ENCODE measurements at places on chromosomes 13 and 19. TPM values are rescaled to one million over a fixed set of nuclear protein-coding genes. Genes with fewer than 3 reads are reported as not detected.

KANK3 gene
- total RNA-seq: 0.35 TPM

ZNF486 gene
- 9.6 TPM for total RNA-seq

- no peak for DNase-seq
Measured at GRCh38 chr19:18432275-18433014, 5.5 kb downstream of the ISYNA1 start.

GIPC3 gene
- total RNA-seq: not detected

DNA sequence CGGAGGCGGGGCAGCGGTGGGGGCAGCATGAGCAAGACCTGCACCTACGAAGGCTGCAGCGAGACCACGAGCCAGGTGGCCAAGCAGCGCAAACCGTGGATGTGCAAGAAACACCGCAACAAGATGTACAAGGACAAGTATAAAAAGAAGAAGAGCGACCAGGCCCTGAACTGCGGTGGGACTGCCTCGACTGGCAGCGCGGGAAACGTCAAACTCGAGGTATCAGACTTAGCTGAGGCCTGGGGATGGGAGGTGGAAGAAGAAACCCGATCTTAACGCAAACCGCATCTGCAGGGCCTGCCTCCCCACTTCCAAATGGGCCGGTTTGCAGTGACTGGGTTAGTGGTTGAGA, 693 bp downstream of the RFXAP start:
- DNase-seq: peak; percentile 9

DNA sequence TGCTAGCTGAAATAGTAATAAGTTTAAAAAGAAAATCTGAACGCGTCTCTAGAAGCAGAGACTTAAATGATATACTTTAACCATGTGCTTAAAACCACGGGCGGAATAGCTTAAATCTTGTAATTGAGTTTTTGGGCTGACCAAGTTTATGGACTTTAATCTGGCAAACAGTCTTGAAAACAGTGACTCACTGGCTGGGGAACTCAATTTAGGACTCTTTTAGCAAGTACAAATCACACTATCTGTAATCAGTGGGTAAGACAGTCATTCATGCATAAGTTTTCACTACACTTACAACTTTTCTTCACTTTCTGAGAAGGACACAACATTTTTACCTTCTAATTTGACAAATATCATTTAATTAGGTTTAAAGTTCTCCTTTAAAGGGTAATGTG, 26.8 kb downstream of the ZNF627 start:
- peak; percentile 19 for DNase-seq

DNA sequence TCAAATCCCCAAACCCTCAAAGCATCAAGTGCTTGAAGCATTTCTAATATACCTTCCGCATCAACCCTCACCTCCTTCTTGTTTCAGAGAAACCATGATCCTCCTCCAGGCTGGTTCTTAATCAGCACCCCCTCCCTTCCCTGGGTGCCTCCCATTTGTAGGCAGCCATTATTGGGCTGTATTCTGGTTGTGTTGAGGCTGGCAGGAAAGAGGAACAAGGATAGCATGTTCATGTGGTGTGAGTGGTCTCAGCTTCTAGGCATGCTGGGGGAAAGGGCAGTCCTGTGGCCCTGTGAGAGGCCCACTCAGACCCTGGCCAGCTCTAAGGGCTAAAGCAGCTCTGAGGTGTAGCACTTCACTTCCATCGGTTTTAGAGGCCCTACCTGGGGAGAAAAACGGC, 18.9 kb upstream of the TRIM13 start:
- no peak for DNase-seq

FCER2 gene
- not detected for total RNA-seq

- DNase-seq: peak; percentile 85
Measured at GRCh38 chr13:30577401-30577852, 40.3 kb upstream of the USPL1 start.

DNA sequence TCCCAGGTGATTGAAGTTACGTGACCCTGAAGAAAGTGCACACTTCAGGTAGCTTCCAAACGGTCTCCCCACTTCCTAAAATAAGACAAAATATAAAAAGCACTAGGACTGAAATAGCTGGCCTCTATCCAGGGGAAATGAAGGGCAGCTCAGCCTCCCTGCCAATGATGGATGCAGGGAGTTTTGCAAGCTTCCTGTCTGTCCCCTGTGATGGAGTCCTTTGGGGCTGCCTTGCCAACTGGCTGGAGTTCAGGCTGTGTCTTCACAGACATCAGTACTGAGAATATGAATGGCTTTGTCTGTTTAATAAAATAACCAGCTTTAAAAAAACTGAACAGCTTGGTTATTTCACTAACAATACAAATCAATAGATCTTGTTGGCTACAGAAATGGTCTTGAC, 101.4 kb upstream of the GPR12 start:
- no peak for DNase-seq

DNA sequence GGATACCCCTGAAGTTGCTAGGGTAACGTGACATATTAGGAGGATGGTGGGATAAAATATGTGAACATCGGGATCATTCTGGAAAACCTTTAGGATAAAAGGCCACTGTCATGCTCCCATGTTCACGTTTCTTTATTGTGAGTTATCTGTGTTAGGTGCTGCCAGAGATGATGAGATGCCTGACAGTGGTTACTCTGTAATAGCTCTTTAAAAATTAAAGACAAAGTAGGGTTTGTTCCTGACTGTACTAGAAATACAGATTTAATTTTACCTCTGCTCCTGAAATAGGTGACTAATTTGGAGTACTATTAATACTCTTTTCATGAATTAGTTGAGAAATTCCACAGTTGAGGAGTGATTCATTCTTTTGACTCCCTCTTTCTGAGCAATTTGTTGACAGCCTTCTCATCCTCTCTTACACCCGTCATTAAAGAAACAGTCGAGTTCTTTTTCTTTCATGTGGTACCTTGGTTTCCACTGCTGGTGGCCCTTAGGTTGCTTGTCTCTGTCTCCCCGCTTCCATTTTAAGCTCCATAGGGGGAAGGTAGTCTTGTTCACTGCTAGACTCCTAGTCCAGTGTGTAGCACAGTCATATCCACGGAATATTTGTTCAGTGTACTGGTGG, 28.4 kb downstream of the SAE1 start:
- peak; percentile 62 for DNase-seq

ZNF578 gene
- total RNA-seq: 1.1 TPM

GRCh38 chr19:18017275-18018083, 9.5 kb downstream of the ARRDC2 start:
- DNase-seq: no peak

DNA sequence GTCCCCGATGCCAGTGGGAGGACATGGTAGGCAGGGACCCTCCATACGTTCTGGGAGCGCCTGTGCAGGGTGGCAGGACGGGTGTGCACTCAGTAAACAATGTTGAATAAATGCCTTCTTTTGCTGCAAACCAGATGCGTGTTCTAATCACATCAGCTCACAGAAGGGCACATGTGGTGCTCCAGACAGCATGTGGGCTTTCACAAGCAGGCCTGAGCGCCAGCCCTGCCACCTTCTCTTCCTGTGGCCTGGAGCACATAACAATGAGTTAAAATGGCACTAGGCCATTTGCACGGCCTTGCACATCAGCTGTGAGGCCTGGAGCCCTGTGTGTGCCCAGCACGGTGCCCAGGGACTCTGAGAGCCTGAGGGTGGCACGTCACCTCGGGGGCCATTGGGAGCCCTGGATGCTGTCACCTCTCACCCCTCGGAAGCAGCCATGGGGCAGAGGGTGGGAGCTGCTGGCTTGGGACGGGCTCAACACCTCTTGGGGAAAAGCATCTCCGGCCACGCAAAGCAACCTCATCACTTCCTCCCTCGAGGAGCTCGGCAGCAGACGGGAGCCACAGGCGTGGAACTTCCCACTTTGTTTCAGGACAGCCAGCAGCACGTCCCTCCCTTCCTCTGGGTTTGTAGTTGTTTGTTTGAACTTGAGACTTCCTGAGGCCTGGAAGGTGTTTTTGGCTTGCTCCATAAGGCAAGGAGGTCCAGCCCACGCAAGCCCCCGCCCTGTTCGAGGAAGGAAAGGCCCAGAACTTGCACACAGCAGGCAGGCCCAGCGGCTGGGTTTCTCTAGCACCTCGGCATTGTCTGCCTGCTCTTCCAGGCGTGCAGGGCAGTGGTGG, 9.8 kb downstream of the MCF2L start:
- no peak for DNase-seq

DNA sequence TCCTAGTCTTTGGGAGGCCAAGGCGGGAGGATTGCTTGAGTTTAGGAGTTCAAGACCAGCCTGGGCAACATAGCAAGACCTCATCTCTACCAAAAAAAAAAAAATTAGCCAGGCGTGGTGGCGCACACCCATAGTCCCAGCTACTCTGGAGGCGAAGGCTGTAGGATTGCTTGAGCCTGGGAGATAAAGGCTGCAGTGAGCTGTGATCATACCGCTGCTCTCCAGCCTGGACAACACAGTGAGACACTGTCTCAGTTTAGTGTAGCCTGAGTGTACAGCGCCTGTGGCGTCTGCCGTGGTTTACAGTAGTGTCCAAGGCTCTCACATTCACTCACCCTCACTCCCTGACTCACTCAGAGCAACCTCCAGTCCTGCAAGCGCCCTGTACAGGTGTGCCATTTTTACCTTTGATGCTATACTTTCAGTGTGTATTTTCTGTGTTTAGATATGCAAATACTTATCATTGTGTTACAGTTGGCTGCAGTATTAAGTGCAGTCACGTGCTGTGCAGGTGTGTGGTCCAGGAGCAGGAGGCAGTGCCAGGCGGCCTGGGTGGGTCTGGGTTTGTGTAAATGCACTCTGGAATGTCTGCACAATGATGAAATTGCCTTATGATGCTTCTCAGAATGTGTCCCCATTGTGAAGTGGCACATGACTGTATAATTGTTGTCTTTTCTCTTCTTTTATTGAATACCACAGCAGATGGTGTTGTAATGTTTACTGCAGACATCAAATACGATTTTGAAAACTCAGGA, 36.1 kb upstream of the DCUN1D2 start:
- DNase-seq: no peak

KMT2B gene
- total RNA-seq: 12.9 TPM

DNA sequence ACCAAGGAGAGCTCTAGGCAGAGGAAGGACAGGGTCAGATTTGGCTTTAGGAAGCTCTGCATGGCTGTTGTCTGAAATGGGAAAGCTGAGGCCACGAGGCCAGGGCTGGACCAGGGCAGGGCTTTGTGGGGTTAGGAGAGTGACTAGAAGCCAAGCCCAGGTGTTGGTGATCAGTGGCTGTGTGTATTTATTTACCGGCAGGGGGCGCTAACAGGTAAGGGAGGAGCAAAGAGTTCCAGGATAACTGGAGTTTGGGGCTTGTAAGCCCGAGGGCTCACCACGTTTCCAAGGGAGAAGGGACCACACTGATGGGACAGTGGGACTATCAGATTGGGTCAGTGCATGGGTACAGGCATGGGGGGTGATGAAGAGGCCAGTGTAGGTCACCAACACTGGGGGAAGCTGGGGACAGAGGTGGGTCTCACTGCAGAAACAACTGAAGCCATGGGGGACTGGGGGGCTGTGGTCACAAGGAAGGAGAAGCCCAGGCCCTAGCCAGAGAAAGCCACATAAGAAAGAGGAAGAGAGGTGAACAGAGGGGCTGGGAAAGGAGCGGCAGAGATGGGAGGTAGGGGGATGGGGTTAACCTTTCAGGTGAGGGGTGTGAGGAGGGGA, 3.9 kb downstream of the TMEM147 start:
- DNase-seq: peak; percentile 24

DNA sequence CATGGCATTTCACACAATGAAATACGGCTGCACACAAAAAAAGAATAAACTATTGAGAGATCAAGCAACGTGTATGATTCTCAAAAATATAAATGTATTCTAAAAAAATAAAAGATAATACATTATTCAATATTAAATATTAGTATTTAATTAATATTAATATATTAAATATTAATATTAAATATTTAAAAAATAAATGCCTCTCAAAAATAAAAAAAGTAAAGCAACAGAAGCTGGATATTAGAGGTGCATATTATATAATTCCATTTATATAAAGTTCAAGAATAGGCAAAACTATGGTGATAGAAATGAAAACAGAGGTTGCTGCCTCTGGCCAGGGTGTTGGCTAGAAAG, 57.1 kb downstream of the GADD45B start:
- no peak for DNase-seq

DNA sequence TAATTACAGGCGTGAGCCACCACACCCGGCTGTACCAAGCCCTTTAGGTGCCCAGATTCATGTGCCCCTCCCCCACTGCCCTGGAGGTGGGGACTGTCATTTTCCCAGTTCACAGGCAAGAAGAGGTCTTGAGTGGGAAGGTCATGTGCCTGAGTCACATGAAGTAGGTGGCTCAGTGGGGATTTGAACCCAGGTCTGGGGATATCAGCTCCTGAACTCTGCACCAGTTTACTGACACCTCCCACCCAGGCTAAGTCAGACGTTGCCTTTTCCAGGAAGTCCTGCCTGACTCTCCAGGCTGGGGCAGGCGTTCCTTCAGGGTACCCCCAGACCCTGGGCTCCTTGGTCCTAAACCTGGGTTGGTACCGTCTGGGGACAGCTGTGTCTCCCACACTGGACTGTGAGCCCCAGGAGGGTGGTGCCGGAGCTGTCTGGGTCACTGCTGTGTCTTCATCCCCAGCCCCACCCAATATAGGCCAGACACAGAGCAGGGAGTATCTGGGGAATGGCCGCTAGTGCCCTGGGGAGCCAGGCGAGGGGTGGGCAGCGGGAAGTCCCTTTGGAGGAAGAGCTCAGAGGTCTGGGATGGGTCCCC, 8.6 kb downstream of the VASP start:
- DNase-seq: no peak

FUT2 gene
- total RNA-seq: 3.7 TPM

CCDC70 gene
- total RNA-seq: not detected

- DNase-seq: no peak
Measured at GRCh38 chr19:8131517-8131916, 17.9 kb downstream of the FBN3 start.

AMER2 gene
- total RNA-seq: not detected

GRCh38 chr13:100610391-100611347, 22.1 kb upstream of the GGACT start:
- DNase-seq: no peak

DNA sequence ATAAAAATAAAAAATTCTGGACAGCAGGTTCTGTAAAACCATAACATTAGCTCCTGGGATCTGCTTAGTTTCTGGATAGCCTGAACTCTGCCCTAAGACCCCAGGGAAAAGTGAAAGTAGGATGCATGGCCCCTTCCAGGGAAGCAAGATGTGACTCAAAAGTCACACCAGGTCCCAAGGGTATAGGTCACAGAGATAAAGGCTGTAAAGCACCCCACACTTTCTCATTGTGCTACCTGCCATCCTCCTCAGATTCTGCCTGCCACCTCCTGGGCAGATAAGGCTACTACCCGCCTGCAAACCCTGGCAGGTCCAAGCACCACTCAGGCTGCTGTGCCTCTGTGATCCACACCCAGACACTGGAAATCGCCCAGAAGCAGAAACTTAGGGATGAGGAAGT, 20.6 kb downstream of the FFAR2 start:
- no peak for DNase-seq
